IPS DF 19.7 (cell line): ENCODE measurements at places on chromosomes 1 and 21.

DNA sequence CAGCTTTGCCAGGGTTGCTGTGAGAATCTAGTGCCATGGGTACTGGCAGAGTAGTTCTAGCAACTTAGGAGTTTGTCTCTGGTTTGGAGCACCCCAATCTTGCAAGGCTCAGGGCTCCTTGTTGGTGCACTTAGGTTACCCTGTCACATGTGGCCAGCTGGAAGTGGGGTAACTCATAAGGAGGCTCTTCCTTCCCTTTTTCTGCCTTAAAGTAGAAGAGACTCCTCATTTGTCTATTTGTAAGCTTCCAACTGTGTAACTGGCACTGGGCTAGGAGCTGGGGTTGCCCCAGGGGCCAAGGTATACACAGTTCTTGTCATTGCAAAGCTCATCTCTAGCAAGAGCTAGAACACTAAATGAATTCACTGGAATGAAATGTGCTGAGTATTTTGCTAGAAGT, 10.6 kb downstream of the MROH7 start:
- no peak for DNase-seq

DNA sequence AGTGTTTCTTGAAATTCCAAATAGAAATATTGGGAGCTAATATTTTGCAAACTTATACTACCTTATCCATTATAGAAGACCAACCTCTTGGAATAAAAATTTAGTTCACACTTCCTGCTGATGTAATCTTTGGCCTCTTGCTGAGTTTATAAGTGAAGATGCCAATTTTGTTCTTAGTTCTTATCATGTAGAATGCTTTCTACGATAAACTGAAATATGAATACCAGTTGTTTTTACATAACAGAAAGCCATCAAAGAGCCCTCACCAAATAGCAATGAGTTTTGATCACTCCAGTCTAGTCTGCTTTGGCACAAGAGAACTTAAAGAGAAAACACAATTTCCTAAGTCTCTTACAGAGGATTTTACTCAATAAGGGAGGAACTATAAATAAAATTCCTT, 89.5 kb downstream of the DENND1B start:
- no peak for DNase-seq

DNA sequence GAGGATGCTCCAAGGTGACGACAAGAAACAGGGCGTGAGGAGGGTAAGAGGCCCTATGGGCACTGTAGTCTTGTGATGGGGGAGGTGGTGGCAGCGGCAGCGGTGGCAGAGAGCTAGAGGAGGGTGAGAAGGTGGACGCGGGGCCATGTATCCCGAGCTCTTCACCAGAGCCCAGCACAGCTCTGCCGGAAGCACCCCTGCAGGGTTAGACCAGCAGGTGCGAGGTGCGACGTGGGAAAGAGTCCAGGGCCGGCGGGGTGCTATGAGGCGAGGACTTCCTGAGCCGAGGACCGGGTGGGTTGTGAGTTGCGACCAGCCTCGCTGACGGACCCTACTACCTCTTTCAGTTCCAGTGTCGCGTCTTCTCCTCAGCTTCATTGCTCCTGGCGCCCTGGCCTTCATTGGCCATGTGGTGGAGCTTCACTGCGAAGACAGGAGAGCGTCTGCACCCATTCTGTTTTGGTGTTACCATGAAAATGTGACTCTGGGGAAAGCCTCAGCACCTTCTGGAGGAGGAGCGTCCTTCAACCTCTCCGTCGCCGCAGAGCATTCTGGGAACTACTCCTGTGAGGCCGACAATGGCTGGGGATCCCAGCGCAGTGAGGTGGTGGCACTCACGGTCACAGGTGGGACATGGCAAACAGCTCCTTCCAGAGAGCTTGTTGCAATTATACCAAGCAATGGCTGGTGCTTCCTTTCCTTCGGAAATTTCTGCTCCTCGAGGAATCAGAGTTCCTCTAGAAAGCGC, 67.9 kb upstream of the KIRREL1 start:
- no peak for DNase-seq

GRCh38 chr21:14312871-14313270, 70.1 kb downstream of the HSPA13 start:
- no peak for DNase-seq

- DNase-seq, result no peak
Observed at GRCh38 chr1:231338270-231339128, at the start of gene SPRTN. Gene SPRTN (plus strand): TSS chr1:231338293. CDS start chr1:231338384, 91 bp downstream.

- no peak for DNase-seq
Observed at GRCh38 chr1:57576756-57577155, 152.9 kb upstream of the DAB1 start.

DNA sequence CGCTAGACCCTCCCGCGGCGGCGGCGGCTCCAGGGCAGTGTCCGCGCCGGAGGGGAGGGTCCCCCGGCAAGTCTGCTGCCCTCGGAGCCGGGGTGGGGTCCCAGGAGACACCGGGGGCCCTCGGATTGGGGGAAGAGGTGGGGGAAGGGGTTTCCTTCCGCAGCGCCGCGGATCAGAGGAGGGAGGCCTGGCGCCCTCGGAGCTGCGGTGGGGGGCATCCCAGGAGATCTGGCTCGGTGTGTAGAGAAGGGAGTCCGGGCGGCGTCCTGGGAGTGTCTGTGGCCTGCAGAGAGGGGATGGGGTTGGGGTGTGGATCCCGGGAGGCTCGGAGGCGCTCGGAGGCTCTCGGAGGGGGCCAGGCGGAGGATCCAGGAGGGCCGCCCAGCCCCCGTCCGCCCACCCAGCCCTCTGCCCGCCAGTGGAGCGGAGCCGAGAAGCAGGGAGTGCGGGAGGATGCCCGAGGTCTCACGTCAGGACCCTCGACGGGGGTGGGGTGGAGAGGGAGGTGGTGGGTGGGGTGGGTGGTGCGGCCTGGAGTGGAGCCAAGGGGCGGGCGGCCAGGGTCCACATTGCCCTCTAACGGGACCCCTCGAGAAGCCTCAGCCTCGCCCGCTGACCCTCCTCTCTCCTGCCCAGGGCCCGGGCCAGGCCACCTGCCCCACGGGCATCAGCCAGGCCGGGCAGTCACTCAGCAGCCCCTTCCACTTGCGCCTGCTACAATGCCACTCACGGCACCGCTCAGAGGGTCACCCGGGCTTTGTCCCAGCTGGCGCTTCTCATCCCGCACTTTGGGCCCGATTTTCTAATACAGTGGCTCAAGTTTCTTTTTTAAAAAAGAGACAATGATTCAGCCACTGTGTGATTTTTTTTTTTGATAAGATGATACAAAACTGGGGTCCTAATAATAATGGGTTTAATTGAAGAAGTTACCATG, 60.2 kb upstream of the ARHGEF16 start:
- DNase-seq, result no peak

DNA sequence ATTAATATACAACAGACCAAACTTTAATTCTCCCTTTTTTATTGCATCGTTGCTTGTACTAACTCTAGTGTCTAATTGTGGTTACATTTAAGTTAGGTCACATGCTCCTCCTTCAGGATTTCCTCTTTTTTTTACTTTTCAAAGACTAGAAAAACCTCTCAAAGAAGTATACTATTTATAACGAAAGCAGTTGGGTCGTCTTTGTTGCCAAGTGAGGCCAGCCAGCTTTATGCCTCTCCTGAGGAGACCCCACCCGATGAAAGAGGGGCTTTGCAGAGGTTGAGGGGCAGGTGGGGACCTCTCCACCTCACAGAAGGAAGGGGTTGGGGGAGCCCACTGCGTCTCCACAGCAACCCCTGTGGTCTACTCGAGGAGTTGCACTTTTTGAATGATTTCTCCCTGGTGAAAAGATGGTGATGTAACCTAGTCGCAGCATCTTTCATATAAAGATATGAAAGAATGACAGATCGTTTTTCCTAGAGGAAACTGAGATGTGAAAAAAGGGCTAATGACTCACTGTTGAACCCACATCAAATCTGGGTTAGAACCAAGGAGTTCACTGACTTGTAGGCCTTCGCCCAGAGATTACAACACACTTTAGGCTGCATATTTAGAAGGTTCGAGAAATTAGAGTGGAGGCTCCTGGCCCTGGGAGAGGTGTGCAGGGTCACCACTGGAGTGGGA, 6.4 kb downstream of the TGFB2 start:
- no peak for DNase-seq

GRCh38 chr1:44682883-44683265, 8.4 kb downstream of the ARMH1 start:
- DNase-seq, result no peak

DNA sequence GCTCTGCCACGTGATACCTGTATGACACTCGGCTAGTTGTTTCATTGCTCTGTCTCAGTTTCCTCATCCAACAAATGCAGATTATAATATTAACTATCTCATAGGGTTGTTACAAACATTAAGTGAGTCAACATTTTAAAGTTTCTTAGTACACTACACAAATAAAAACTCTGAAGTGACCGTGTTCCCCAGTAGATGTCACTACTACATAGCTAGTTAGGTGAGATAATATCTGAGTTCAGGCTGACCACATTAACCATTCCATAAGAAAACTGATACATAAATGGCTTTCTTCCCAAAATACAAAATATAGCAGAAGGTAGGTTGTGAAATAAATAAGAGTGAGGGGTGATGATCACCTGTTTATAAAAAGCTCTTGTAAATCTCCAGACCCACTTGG, 214.1 kb downstream of the NUF2 start:
- peak; percentile 9 for DNase-seq

GRCh38 chr1:99571092-99571734, 74.7 kb upstream of the PALMD start:
- DNase-seq, result no peak
